Hematopoietic multipotent progenitor cell (in vitro differentiated cells): ENCODE measurements at places on chromosomes 3 and 15.

DNA sequence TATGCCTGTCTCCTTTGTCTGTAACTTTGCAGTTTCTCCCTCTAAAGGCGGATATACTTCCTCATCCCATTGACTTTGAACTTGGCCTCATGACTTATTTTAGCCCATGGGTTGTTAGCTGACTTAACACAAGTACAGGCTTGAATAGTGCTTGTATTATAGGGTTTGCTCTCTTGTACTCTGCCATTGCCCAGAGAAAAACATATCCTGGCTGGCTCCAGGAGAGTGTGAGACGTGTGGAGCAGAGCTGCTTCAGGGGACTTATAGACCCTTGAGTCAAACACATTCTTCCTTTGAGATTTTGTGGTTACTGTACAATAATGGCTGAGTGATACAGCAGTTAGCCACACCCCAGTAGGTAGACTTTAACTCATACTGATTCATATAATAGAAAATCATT, 124.0 kb downstream of the RAP2B start:
- DNase-seq: no peak

DNA sequence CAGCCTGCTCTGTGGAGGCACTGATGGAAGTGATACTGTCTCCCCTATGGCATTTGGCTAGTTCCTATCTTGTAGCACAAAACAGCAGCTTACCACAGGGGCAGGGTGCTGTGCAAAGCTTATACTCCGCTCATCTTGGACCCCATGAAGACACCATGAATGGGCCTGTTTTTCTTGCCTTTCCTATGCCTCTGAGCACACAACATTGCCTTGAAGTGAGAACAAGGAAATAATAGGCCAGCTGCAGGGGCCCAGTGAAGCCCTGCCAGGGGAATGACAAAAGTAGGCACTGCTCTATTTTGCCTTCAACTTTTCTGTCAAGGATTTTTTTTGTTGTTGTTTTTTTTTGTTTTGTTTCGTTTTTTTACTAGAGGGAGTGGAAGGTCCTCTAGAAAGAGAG, 110.3 kb downstream of the PDE8A start:
- DNase-seq: no peak

DNA sequence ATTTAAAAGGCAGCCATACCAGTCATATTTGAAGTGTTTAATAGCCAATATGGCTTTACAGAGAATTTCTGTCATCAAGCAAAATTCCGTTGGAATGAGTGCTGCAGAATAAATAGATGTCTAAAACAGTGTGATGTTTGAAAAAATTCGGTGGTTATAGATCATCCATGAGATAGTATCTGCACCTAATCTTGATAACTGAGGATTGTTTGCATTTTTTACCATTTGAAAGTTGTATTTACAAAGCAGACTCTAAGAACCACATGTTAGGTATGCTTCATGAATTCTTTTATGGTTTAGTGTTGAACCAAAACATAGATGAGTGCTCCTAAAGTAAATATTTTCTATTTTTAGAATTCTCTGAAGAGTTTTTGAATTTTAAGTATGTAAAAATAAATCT, 476.1 kb downstream of the NAALADL2 start:
- DNase-seq: no peak

DNA sequence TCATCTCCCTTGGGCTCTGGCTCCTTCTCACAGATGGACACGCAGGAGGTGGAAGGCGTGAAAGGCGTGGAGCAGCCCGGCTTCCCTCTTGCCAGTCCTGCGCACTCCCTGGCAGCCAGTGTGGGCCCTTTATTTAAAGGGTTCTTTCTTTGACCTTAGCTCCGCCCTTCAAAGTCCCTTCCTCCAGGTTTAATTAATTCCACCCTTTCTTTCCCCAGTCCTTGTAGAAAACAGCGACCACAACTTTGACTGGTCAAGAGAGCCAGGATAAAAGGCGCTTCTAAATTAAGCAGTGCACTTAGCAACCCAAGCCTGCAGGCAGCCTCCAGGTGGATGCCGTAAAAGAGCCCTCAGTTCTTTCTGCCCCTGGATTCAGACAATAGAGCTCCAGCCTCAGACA, at the start of gene HDC:
Gene HDC (minus strand): TSS at position 107 of the 400 bp plus-strand sequence. CDS start 103 bp downstream, at position 4.
- no peak for DNase-seq

- no peak for DNase-seq
Measured at GRCh38 chr15:81596159-81596865, 222.3 kb upstream of the TMC3 start.

GRCh38 chr3:125967156-125967555, 1.8 kb upstream of the ROPN1B start:
- DNase-seq: no peak

GRCh38 chr15:40513609-40514008, 42.8 kb downstream of the CHST14 start:
- no peak for DNase-seq
